ENCODE measurements at places on chromosomes 7 and 10. TPM values are rescaled to one million over a fixed set of nuclear protein-coding genes. Genes with fewer than 3 reads are reported as not detected.

- DNase-seq: no peak
These were observed 1.9 kb downstream of the USP6NL start for GRCh38 chr10:11609492-11610093.

- DNase-seq: no peak
These were observed 6.3 kb downstream of the ZNF394 start for GRCh38 chr7:99493823-99494222.

DNA sequence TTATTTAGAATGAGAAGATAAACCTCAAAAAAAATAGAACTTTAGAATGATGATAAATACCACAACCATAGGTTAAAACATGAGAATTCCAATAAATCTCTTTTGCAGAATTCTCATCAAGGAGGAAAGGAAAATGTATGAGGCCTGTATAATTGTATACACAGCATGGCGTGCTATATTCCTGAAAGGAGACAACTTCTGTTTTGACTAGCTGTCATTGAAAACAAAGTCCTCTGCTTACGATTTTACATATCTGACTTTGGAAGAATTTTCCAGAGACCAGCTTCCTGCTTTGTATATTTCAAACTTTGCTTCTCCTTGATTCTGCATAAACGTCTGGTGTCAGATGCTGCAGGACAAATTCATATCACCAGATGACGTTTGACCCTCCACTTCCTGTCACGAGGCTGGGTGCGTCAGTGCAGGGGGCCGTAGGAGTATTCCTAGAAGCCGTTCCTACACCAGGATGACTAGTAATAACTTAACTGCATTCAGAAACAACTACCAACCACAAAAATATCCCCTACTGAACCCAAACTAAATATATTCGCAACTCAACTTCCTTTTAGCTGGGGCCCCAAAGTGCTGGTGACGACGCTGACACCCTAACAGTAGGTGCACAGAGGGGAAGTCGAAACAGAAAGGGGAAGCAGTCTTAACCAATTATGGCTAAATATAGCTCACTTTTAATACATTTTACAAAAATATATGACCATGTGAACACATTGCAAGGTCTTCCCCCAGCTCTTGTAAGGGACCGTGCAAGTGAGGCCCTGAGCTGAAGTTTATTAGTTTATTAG, 178.6 kb upstream of the INHBA start:
- DNase-seq: no peak

DNA sequence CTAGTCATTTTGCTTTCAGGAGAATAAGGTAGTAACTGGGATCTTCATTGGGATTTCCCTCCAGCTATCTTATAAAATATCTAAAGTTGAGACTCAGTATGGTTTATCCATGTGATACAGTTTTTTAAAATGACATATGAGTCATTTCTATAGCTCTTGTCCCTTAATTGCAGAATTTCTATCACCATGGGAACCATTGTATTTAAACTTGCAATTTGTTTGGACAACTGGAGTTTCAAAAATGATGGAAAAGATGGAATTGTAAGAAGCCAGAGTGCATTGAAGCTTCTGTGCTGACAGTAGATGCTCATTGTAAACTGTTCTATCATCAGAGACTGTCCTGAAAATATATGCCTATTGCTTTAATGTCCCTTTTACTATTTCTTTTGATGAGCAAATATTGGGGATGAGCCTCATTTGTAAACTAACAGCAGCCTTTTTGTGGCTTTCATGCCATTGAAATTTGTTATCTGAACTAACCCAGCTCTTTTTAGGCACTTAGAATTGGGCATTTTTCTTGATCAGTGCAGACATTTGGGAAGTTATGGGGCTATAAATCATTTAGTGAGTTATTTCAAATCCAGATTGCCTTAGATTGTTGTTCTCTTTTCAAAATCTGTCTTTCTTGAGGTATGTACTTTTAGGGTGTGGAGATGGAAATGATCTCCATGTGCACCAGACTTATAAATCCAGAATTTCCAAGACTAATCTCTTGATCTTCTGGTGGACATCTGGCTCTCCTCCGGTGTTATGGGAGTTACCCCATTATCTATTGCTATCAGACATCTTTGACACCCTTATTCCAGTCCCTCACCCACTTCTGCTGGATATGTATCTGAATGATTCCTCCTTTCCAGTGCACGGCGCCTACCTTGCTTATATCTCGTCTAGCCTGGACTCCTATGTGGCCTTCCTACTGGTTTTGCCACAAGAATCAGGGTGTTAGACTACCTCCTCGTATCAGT, 159.0 kb downstream of the SND1 start:
- DNase-seq: no peak

DNA sequence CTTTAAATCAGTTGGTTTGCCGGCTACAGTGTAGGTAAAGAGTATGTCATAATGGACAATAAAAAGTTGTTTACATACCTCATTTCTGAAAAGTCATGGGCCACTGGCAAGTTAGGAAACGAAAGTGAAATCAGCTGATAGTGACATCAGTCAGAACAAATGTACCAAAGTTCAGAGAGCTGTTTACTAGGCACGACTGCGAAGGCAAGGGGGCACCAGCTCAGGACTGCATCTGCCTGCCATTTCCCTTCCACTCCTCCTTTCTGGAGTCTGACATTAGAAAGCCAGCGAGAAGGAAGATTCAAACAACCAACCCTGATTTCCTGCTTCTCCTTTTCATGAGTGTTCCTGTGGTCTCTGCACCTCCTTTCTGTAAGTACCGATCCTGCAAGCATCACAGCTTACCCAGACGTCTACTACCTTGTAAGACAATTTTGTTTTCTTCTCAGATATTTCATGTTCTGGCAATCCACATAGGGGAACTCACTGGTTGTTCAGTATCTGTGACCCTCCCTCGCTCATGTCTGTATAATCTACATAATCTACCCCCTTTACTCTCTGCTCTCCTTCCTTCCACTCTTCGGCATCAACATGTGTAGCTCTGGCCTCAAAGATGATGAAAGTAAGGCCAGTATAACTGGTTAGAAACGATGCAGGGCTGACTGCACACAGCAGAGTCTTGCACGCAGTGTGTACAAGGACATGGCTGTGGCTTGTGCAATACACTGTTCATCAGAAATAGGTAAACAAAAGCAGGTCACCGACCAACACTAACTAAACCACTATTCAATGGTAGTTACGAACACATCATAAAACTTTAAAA, at the start of gene TMEM140:
Gene TMEM140 (plus strand): TSS at position 174 of the 823 bp plus-strand sequence. CDS start 16,370 bp downstream, outside the sequence.
- no peak for DNase-seq

GRCh38 chr10:113782367-113782766, 30.9 kb downstream of the PLEKHS1 start:
- DNase-seq: no peak

GRCh38 chr10:113433711-113434110, 119.1 kb upstream of the HABP2 start:
- no peak for DNase-seq

- no peak for DNase-seq
These were observed 122.0 kb downstream of the PLCE1 start for GRCh38 chr10:94115725-94116124.

DNA sequence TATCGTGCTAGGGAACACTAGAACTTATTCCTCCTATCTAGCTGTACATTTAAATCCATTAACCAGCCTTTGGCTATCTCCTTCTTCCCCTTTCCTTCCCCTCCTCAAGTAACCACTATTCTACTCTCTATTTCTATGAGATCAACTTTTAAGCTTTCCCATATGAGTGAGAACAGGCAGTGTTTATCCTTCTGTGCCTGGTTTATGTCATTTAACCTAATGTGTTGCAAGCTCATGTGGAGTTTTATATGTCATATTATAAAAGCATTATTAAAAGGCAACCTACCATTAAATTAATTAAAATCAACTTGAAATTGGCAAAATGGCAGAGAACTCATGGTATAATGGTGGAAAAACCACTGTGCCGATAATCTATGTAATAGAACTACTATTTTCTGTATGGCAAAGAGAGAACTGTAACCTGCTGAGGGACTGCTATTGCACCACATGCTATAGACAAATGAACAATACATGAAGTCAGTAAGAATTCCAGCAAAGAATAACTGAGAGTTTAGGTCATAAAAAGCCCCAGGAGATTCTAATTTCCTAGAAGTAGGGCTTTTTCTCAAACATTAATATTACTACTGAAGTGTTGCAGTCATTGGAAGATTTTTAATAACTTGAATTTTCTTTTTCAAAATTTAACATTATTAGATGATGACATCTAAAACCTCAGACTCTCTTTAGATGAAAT, 81.8 kb downstream of the LRRN3 start:
- no peak for DNase-seq

DNA sequence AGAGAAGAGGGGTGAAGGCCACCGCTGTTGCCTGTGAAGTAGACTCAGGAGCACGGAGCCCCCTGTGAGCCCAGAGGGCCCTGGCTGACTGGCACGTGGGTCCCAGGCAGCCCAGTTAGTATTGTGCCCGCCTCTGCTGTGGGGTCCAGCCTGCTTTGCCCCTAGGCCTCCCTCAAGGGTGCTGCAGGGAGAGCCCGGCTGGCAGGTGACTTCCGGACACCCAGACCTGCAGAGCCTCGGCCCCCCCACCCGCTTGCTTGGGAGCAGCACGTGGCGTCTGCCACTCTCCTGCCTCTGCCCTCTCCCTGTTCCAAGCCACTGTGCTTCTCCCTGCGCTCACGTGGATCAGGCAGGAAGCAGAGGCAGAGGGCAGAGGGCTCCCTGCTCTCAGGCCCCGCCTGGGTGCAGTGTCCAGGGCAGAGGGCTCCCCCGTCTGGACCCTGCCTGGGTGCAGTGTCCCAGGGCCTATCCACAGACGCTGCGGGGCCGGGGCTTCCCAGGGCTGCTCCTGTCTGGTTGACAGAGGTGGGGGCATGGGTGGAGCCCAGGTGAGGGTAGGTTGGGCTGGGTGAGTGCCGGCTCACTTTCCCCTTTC, 88.4 kb downstream of the DNAJB6 start:
- no peak for DNase-seq

The ANKRD2 gene
- total RNA-seq: 0.08 TPM

The PSPH gene
- total RNA-seq: 81.4 TPM

The SYCE1 gene
- total RNA-seq: 0.27 TPM

All from kidney epithelial cell (primary cell).